Effector memory CD4-positive, alpha-beta T cell (primary cell): ENCODE measurements at places on chromosomes 11 and 22.

DNA sequence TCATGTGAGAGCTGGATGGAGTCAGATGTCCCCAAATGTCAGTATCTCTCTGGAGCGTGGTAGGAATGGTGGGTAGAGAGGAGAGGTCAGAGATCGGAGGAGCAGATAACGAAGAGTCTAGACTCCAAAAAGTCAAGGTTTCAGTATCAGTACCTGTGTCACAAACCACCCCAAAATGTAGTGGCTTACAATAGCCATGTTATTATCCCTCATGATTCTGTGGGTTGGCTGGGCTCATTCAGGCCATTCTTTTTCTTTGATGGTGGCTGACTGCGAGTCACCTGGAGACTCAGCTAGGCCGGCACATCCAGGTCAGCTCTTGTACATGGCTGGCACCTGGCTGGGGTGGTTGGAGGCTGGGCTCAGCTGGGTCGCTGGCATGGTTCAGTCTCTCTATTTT is 7.3 kb upstream of the SSTR3 start:
- no peak for DNase-seq

- no peak for DNase-seq
Observed at GRCh38 chr11:34194576-34195335, 89.3 kb downstream of the NAT10 start.

GRCh38 chr11:23221366-23221765 is 361.1 kb upstream of the CCDC179 start:
- DNase-seq: no peak

GRCh38 chr22:19701420-19702145 is 12.7 kb upstream of the SEPTIN5 start:
- no peak for DNase-seq

- DNase-seq: no peak
Observed at GRCh38 chr11:122670131-122670530, 14.6 kb downstream of the UBASH3B start.

GRCh38 chr11:93906486-93906885 is 56.1 kb upstream of the VSTM5 start:
- DNase-seq: no peak
